ENCODE measurements at places on chromosomes 4 and X.

DNA sequence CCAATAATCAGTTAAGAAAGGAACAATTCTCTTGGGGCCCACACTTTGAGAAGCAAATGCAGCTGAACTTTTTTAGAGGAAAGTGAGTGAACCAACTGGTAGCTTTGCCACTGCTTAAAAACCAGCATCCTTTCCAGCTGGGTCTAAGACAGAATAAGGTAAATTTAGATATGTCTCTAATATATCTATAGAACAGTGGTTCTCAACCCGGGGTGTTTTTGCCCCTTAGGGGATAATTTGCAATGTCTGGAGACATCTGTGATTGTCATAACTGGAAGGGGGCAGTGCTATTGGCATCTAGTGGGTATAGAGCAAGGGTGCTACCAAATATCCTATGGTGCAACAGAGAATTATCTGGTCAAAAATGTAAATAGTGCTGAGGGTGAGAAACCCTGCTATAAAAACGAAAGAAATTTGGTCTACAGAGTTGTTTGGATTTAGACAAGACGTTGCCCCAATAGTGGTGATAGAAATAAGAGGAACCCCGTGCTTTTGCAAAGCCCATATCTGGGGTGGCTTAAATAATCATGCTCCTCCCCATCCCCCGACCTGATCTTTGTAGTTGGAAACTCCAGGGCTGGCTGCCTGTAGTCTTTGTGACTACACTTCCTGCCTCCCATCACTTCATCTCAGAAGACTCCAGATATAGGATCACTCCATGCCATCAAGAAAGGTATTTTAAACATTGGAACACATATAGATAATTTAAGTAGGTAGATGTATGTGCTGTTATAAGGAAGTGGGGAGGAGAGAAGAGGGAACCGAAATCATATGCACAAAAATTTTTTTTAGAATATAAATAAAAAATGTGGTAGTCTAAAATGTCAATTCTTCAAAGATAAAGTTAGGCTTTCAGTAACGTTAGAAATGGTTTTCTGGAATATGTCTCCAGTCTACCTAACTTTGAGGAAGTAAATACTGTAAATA, at the start of gene TLR7:
Gene TLR7, plus strand, starts transcription at position 622 of the 927 bp plus-strand sequence. CDS start 507 bp downstream, outside the sequence.
- DNase-seq: no peak

- no peak for DNase-seq
Measured at GRCh38 chr4:124973716-124974115, 261.2 kb upstream of the ANKRD50 start.

DNA sequence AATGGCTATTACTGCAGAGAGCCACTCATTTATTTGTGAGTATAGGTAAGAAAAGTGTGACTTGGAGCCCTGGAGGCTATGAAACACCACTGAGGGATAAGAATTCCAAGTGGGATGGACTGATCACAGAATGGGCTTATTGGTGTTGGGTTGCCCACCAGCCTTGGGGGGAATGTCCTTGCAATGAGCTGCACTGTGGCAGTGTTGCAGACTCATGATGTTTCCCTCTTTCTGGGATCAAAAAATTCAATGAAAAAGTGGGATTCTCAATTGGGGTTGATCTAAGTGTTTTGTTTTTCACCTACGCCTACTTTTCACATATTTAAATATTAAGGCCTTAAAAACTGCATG, 1024.5 kb upstream of the PCDH10 start:
- DNase-seq: no peak

DNA sequence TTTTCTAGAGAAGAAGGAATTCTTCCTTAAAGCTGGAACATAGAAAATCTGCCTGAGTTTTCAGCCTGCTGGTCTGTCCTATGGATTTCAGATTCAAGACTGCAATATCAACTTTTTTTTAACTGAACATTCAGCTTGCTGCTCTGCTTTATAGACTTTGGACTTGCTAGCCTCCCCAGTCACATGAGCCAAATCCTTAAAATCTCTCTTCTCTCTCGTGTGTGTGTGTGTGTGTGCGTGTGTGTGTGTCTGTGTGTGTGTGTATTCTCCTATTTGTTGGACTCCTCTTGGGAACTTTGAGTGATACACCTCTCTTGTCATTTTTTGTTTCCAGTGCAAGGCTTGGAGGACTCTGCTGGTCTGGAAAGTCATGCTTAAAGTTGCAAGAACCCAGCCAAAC, 6.8 kb upstream of the TBC1D19 start:
- no peak for DNase-seq

- no peak for DNase-seq
Measured at GRCh38 chrX:65679071-65679540, 11.7 kb downstream of the MSN start.

DNA sequence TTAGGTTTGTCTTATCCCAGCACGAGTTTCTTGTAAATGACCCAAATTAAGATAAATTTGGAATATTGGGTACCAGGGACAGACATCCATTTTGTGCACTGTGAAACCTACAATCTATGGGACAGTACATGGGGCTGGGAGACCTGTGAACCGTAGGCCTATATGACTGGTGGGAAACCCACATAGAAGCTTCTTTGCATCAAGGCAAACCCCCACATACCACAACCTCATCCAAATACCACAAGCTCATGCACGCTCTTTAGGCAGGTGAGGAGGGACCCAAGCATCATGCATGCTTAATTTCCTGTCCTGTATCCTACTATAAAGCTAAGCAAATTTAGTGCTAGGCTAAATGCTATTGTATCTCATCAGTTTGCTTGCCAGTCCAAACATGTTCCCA, 47.8 kb downstream of the NIPAL1 start:
- no peak for DNase-seq

DNA sequence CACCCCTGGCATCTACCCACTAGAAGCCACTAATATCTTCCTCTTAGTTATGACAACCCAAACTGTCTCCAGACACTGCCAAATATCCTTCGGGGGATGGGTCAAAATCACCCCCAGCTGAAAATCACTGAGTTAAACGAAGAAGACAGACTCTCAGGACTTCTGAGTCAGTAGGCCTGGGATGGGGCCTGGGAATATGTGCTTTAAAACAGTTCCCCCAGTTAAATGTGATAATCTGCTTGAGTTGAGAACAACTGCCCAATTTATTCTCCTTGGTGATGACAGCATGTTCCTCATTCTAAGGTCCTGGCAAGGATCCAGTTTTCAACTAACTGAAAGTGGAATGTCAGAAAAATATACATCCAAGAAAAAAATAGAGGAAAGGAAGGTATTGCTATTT, 52.4 kb downstream of the CBLL2 start:
- no peak for DNase-seq

- DNase-seq: no peak
Measured at GRCh38 chrX:9578083-9578779, 113.4 kb downstream of the TBL1X start.

GRCh38 chr4:112735474-112735951, 98.6 kb downstream of the LARP7 start:
- no peak for DNase-seq

GRCh38 chrX:101617211-101618191, at the start of gene ARMCX6:
Gene ARMCX6 (minus strand): TSS chrX:101618000. CDS start chrX:101616620, 1,380 bp downstream.
- peak; percentile 87 for DNase-seq

DNA sequence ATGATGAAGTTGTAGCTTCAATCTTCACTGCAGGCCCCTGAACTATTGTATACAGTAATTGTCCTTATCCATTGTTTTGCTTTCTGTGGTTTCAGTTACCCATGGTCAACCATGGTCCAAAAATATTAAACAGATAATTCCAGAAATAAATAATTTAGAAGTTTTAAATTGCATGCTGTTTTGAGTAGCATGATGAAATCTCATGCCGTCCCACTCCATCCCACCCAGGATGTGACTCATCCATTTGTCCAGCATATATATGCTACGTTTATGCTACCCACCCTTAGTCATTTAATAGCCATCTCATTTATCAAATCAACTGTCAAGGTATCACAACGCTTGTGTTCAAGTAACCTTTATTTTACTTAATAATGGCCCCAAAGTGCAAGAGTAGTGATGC, 34.5 kb downstream of the IQCM start:
- DNase-seq: no peak

GRCh38 chr4:68732653-68733466, 62.4 kb upstream of the UGT2B15 start:
- DNase-seq: no peak

GRCh38 chrX:124475358-124475757, 129.0 kb downstream of the SH2D1A start:
- DNase-seq: no peak

GRCh38 chr4:73193659-73194058, 64.9 kb downstream of the ANKRD17 start:
- no peak for DNase-seq

DNA sequence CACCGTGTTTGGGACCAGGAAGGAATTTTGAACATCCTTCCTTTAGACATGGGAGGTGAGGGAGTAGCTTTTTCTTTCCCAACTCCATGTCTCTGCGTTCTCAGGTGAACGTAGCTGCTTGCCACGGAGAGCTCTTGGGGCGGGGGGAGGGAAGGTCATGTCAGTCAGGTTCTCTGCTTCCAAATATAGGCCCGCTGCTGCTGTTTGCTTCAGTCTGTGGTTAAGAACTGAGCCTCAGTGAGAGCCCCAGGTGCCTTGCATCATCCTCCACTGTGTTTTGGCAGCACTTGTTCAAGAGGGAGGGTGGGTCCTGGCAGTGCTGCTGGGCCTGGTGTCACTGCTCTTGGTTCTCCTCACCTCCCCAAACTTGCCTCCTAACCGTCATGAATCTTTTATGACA, 46.5 kb downstream of the HADH start:
- DNase-seq: no peak

GRCh38 chr4:36332782-36333131, 51.3 kb downstream of the DTHD1 start:
- DNase-seq: no peak

DNA sequence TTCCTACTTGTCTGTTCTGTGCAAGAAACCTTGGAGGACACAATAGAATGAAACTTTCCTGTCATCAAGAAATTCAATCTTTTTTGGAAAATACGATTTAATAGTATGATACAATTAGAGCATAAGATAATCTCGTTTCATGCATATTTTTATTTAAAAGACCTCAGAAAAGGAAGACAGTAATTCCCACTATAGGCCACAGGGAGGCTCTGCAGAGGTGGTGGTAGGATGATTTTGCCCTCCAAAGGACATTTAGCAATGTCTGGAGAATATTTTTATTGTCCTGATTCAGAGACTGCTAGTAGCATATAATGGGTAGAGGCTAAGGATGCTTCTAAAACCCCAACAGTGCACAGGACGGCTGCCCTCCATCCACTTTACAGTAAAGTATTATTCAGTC, 68.7 kb downstream of the PAK3 start:
- no peak for DNase-seq

- peak; percentile 29 for DNase-seq
Measured at GRCh38 chr4:183430317-183430993, 14.0 kb upstream of the CDKN2AIP start.

- DNase-seq: no peak
Measured at GRCh38 chr4:86358257-86358656, 1.6 kb downstream of the MAPK10 start.

DNA sequence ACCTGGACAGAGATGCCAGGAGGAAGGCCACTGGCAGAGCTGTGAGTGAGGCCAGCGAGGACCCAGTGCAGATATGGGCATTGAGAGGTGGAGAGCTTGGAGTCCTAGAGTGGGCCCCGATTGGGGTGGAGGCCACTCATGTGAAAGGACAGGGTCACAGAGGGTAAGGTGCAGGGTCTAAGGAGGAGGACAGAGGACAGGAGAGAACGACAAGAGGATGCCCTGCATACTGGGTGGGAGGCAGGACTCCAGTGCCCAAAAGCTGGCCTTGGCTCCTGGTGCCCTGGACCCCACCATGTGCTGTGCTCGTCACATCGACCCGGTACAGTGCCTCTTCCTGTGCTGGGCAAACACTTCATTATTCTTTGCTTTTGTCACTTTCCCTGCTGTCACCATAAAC, 66.7 kb downstream of the NAT8L start:
- DNase-seq: no peak

DNA sequence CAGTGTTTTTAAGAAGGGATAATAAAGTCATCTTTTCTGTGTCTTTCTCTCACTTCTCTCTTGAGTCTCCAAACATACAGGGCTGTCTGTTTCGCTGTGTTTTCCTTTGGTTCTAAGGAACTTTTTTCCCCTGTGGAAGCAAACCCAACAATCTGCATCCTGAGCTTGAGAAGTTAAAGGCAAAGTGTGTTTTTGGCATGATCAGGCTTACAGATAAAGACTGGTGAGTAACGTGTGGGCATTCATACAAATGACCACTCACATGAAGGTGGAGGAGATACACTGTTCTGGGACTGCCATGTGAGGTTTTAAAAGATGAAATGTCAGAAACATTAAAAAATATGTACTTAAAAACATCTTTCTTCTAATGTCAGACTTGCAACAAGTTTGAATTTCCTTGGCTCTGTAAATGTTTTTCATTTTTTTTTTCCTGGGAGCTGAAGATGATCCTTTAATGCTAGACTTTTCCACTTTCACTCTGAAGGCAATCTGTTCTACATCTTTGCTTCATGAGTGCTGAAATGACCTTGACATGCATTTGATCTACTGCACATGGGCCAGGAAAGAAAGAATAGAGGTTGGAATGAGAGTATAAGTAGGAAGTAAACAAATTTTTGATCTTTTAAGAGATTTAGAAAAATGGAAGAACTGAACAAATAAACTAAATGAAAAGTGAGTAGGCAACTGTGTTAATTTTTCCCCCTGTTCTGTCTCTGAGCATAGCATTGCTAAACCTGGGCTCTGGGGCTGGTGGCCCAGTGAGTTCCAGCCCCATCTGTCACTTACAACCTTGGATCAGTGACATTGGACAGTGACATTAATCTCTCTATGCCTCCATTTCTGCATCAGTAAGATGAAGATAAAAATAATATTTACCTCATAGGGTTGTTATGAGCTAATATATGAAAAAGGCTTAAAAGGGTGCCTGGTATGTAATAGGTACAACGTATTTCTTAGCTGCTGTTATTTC, 151.1 kb upstream of the TBC1D9 start:
- DNase-seq: no peak

DNA sequence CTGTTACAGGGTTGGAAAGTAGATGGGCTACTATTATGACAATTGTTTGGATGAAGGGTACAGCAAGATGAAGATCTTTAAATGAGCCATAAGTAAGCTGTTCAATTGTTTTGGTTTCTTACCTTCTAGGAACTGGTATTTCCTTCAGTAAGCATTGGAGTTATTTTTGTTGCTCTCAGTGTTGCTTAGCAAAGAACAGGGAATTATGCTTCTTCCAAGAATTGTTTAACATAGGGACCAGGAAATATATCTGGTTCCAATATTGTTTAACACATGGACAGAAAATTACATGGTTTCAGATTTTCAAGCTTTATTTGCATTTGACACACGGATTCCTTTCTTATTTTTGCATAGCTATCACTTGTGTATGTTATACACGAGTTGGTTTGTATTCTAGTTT, 1999.0 kb downstream of the ARAP2 start:
- no peak for DNase-seq

GRCh38 chr4:7769396-7770223, 170.1 kb downstream of the AFAP1 start:
- no peak for DNase-seq

GRCh38 chrX:40571600-40571999, 9.2 kb upstream of the ATP6AP2 start:
- DNase-seq: no peak

All from coronary artery (tissue), 2 donors.